GM23248 (cell line): ENCODE measurements at places on chromosomes 7 and 10.

DNA sequence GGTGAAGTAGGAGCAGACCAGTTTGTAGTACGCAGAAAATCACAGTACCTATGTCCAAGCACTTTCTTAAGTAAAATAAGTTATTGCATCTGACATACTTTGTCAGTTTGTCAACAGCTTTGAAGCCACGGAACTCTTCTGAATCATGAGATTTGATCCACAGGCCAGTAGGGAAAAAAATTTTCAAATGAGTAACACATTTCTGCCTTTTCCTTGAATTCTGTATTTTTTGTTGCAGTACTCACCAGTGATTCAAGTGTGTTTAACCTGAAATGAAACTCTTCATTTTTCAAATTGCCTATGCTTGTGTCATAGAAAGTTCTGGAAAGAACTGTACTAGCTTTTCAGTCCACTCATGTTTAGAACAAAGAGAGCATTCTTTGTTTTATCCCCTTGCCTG, 337.7 kb downstream of the GATA3 start:
- peak; percentile 60 for DNase-seq

- DNase-seq, result peak; percentile 70
These were observed 2.0 kb downstream of the CYP26C1 start for GRCh38 chr10:93062514-93063143.

GRCh38 chr10:51669041-51669440, 30.4 kb downstream of the CSTF2T start:
- no peak for DNase-seq

DNA sequence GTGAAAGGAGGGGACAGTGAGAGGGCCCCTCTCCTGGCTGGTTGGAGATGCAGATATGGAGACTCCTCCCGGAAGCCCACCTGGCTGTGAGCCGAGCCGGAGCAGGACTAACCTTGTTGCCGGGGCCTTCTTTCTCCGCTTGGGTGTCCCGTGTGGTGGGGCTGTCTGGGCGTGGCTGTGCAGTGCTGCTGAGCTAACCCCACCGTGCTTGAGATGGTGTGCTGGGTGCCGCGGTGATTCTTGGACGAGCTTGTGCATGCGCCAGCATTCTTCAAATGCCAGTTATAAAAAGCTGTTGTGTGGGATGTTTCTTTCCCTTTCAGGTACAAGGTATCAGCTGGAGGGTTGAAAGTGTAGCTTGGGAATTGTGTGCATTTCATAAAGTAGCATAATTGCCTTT, 48.8 kb downstream of the DAGLB start:
- peak; percentile 31 for DNase-seq
